ENCODE measurements at places on chromosomes 5 and 9.

DNA sequence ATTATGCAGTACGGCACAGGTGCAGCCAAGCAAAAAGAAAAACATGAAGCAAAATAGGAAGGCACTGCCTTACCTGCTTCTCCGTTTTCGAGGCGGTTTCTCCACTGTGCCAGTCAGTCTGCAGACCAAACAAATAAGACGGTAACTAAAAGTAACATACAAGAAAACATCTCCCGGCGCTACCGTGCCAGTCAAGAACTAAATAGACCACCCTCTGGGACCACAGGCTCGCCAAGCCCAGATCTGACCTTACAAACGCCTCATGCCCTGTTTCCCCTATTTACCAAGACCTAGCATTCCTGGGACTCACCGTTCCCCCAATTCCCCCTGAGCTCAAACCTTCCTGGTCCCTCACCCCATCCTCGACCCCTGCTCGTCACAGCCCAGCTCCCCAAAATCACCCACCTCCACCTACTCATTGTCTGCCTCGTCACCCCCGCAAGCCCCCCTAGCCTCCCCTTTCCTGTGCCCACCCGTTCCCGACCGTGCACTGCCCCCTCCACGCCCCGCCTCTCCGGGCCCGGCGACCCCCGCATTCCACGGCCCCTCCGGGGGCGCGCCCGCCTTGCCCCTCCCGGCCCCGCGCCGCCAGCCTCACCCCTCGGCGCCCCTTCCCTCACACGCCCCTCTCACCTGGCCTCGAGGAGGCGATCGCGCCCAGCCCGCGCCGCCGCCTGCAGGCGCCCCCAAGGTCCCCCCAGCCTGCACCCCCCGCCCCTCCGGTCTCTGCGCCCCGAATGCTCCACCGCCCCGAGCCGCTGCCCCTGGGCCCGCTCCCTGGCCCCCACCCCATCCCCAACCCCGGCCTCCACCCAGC, 560 bp downstream of the SCAI start:
- DNase-seq: peak; percentile 32

DNA sequence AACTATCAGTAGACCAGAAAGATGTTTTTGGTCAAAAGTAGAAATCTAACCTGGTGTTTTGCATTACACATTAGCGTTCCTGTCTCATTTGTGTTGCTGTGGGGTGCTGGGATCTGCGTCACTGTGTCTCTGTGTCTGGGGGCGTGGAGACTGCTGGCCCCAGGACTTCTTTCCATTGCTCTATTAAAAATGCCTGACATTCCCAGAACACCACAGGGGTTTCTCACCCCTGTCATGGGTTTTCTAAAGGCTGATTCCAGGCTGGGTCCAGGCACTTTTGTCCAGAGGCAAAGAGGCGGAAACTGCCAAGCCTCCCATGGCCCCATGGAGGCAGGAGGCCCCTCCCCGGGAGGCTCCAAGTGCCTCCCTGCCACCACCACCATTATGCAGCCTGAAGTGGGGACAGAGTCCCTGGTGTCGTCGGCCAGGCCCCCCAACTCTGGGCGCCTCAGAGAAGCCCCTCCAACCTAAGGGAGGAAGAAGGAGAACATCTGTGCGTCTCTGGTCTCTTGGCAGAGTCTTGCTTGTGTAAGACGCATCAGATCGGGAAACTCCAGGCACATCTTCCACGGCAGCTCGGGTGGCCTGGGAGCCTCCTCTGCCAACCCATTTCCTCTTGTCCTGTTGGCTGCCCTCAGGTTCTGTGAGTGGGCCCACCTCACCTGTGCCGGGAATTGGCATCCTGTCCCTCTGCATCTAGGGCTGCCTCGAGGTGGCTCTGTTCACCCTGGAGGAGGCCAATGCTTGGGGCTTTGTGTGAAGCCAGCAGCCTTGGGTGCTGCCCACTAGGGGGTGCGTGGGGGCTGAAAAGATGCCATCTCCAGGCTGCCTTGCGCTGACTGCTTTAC, 13.8 kb upstream of the PLEKHG4B start:
- peak; percentile 42 for DNase-seq

- peak; percentile 0 for DNase-seq
These were observed 44.8 kb downstream of the PRRC1 start for GRCh38 chr5:127562252-127562651.

GRCh38 chr9:97632248-97632984, 752 bp downstream of the TSTD2 start:
- DNase-seq: peak; percentile 93

- no peak for DNase-seq
These were observed 226.6 kb downstream of the CD180 start for GRCh38 chr5:66969963-66970362.

DNA sequence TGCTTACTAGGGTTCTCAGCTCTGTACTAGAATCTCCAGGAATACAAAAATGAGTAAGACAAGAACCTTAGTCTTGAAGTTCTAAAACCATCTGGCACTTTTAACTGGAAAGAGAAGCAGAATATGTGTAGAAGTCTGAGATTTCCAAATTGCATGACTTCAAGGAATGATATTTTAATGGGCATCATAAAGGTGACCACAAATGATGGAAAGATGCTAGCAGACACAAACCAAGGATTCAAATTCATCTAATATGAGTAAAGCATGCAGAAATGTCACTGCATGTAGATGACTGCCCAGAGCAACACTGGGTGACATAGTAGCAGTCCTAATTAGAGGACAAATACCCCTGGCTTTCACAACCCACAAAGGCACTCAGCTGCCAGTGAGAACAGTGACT, 117.2 kb downstream of the RPS23 start:
- no peak for DNase-seq

DNA sequence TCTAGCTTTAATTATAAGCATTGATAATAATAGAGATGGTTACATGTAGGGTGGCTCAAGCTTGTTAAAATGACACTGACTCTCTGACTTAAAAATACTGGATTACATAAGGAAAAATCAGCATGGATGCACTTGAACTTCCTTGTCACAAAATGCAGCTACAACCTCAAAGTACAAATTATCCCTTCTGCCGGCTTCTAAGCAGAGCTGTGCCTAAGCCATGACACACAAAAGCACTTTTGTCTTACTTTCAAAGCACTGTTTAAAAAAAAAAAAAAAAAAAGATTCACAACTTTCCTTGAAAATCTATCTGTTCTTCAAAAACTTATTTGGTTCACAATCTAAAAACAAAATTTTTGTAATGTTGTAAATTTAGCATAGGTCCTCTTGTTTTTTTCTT, 36.4 kb upstream of the ZFAND5 start:
- DNase-seq: no peak

DNA sequence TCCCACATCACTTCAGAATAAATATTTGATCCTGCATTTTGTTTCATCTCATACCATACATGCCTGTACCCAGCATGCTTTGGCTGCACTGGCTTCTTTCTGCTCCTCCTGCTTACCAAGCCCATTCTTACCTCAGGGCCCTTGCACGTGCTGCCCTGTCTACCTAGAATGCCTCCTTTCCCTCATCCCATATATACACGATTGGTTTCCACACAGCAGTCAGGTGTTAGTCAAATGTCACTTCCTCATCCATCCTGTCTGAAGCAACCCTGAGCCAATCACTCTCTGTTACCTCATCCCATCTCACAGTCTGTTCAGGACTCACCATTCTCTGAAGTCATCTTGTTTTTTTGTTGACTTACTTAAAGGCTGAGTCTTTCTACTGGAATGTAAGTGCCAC, 30.3 kb downstream of the CAST start:
- DNase-seq: no peak

DNA sequence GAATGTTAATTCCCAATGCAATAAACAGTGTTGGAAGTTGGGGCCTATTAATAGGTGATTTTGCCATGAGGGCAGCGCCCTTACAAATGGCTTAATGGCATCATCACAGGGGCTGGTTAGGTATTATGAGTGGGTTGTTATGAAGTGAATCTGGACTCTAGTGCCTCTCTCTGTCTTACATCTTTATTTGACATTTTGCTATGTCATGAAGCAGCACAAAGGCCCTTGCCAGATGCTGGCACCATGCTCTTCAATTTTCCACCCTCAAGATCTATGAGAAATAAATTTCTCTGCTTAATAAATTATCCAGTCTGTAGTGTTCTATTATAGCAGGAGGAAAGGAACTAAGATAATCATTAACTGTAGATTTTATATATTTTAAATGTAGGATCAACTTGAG, 1098.7 kb upstream of the NUDT12 start:
- no peak for DNase-seq

DNA sequence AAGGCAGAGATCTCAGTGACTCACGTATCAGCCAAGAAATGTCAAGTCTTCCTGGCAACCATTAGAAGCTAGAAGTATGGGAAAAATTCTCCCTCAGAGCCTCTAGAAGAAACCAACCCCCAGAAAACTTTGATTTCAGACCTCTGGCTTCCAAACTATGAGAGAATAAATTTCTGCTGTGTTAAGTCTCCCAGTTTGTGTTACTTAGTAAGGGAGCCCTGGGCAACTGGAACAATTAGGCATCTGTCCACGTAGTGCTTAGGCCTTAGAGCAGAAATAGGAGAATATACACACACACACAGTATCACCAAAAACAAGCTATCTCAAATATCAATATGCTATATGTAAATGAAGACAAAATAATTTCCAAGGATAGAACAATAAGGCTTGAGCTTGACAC, 894.8 kb upstream of the CDH10 start:
- DNase-seq: no peak

- DNase-seq: no peak
These were observed 24.3 kb downstream of the KCNT1 start for GRCh38 chr9:135726138-135726853.
